Fibroblast of lung (primary cell): ENCODE measurements at places on chromosomes 3 and 15. TPM values are rescaled to one million over a fixed set of nuclear protein-coding genes. Genes with fewer than 3 reads are reported as not detected.

CCR1 gene
- 0.99 and 9.9 TPM in 2 replicates for polyA plus RNA-seq

COL6A5 gene
- 0.06 TPM in 1 of 2 replicates, not detected in the other for polyA plus RNA-seq

CDHR4 gene
- not detected in 2 replicates for polyA plus RNA-seq

P2RY13 gene
- 0.03 TPM in 1 of 2 replicates, not detected in the other for polyA plus RNA-seq

SNURF gene
- polyA plus RNA-seq: 5.0 and 6.4 TPM in 2 replicates

GOLGA8S gene
- polyA plus RNA-seq: 0.01 and 0.03 TPM in 2 replicates

SNUPN gene
- 32.1 and 35.9 TPM in 2 replicates for polyA plus RNA-seq

TGM5 gene
- polyA plus RNA-seq: 0.03 TPM in 1 of 2 replicates, not detected in the other

CEP152 gene
- 0.72 and 1.4 TPM in 2 replicates for polyA plus RNA-seq

SLC2A2 gene
- polyA plus RNA-seq: not detected in 2 replicates

HHLA2 gene
- 0.02 TPM in 1 of 2 replicates, not detected in the other for polyA plus RNA-seq

HTR3D gene
- polyA plus RNA-seq: not detected in 2 replicates

EXD1 gene
- 0.02 TPM in 1 of 2 replicates, not detected in the other for polyA plus RNA-seq

IL17RE gene
- polyA plus RNA-seq: 1.9 and 2.6 TPM in 2 replicates

EPM2AIP1 gene
- 15.1 and 18.7 TPM in 2 replicates for polyA plus RNA-seq

SKIL gene
- 11.1 and 15.3 TPM in 2 replicates for polyA plus RNA-seq

SAMD7 gene
- not detected in 2 replicates for polyA plus RNA-seq

GRCh38 chr15:29149738-29150075 lies 119.9 kb downstream of the NSMCE3 start:
- DNase-seq: no peak

GRCh38 chr15:58875343-58875742 lies 58.1 kb downstream of the SLTM start:
- DNase-seq: no peak

DNA sequence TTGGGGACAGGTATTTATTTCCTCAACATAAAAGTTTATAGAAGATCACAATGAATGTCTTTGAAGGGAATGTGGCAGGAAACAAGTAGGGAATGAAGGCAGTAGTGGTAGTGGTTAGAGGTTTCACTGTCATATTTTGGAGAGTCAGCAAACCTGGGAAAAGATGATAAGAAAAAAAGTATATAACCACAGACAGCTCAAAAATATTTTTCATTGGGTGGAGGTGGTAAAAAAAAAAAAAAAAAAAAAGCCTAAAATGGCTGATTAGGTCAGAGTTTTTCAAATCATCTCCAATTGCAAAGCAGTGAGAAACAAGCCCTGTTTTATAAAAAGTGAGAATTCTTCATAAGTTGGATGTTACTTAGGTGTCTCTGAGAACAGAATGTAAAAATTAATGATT lies 400.0 kb downstream of the LSAMP start:
- DNase-seq: no peak

GRCh38 chr3:160982491-160982890 lies 122.7 kb downstream of the B3GALNT1 start:
- DNase-seq: no peak

DNA sequence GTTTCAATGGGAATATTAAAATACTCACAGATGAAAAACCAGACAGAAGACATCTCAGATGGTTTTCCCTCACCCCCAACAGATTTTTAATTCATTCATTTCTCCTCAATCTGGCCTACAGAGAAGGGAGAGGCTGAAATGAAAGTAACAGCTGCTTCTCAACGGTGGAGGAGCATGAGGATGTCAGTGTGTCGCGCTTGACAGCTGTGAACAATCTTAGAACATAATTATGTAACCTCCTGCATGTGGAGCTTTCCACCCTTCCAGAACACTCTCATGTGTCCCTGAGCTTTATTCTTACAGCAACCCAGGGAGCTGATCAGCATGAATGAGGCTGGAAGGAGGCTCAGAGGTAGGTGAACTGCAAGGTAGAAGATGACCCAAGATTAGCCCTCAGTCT lies 52.7 kb downstream of the MB21D2 start:
- peak; percentile 55 for DNase-seq

GRCh38 chr3:107514453-107514852 lies 8.3 kb upstream of the BBX start:
- DNase-seq: no peak

GRCh38 chr3:142223282-142223681 lies 2.1 kb downstream of the GK5 start:
- no peak for DNase-seq

DNA sequence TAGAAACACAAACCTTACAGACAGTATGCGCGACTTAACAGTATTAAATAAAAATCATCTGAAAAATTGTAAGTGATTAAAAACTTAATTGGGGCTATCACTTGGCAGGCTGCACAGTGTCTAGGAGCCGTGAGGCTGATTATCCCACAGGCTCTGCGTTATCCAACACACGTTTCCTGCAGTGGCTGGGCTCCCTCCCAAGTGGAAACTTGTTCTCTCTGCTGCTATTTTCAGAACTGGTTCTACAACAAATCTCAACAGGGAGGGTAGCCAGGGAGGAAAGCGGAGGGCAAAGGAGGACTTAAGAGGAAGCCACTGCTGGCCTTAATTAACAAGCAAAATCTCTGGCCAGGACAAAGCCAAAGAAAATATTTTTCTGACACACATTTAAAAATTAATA lies 555.2 kb downstream of the MAGI1 start:
- DNase-seq: peak; percentile 8

- DNase-seq: no peak
These were observed 47.5 kb upstream of the RAD51 start for GRCh38 chr15:40647523-40647922.

GRCh38 chr15:47689660-47690059 lies 27.6 kb upstream of the SEMA6D start:
- DNase-seq: no peak

GRCh38 chr3:141436180-141436579 lies 50.6 kb upstream of the RASA2 start:
- no peak for DNase-seq

DNA sequence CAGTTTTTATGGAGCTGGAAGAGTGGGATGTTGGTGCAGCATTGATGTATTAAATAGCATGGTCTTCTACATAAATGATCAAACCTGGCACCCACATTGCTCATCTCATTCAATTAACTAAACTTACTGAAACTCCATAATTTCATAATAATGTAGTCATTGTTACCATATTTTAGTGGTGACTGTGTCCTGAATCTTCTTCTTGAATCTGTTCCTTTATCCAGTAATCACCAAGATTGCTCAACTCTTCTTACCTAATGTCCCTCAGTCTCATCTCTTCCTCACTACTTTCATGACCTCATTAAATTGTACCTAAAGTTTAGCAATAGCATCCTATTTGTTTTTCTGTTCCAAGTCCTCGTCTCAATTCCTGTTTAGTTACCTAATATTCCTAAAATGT lies 69.8 kb downstream of the FGF7 start:
- DNase-seq: peak; percentile 68

GRCh38 chr15:47711655-47712054 lies 5.7 kb upstream of the SEMA6D start:
- DNase-seq: no peak

DNA sequence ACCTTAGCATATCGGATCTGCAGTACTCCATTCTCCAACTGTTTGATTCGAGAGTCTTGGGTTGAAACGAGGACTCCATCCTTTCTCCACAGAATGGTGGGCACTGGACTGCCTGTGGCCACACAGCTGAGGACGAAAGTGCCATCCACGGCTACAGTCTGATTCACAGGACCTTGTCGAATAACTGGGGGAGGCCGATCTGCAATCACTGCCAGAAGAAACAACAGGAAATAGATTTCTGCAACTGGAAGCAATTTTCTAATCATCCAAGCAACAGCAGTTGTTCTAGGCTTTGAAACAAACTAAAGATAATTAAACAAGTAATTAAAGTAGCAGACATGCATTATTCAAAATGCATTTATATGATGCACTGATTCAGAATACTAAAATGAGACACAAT lies 1097.7 kb downstream of the ROBO1 start:
- no peak for DNase-seq

GRCh38 chr3:194720048-194720447 lies 34.4 kb downstream of the FAM43A start:
- no peak for DNase-seq

DNA sequence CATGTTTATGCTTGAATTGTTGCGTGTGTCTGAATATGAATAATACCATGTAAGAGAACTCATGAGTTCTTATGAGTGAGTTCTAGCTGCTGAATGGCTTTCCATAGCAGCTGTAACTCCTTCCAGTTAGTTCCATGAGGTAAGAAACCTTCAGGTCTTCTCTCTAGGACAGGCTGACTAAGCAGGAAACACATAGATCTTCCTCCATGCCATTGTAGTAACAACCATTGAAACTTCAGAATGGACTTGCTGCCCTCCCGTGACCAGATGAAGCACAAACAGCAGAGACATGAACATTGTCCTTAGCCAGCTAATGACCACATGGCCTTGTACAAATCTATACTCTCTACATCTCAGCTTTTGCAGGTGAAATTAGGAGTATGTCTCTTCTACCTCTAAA lies 200.0 kb downstream of the ZNF385D start:
- DNase-seq: peak; percentile 28

GRCh38 chr3:148951599-148952361 lies 39.6 kb upstream of the GYG1 start:
- DNase-seq: peak; percentile 61

DNA sequence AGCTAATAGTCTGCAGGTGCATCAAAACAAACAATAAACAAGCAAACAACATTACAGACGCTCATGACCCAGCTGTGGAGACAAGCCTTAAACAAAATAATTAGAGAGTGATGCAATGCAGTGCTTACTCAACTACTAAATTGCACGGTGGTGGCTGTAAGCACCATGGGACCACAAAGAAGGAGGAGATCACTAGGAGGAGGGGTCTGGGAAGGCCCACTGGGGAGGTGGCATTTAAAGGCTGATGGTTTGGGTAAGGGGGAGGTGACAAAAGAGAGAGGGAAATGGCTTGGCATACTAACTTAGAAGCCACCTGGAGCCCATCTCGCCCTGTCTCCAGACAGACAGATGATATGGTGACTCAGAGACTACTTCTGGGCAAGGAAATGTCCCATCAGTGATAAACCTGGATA lies 516.7 kb downstream of the FOXP1 start:
- DNase-seq: peak; percentile 71

GRCh38 chr15:91246998-91247397 lies 146.9 kb downstream of the SV2B start:
- no peak for DNase-seq

DNA sequence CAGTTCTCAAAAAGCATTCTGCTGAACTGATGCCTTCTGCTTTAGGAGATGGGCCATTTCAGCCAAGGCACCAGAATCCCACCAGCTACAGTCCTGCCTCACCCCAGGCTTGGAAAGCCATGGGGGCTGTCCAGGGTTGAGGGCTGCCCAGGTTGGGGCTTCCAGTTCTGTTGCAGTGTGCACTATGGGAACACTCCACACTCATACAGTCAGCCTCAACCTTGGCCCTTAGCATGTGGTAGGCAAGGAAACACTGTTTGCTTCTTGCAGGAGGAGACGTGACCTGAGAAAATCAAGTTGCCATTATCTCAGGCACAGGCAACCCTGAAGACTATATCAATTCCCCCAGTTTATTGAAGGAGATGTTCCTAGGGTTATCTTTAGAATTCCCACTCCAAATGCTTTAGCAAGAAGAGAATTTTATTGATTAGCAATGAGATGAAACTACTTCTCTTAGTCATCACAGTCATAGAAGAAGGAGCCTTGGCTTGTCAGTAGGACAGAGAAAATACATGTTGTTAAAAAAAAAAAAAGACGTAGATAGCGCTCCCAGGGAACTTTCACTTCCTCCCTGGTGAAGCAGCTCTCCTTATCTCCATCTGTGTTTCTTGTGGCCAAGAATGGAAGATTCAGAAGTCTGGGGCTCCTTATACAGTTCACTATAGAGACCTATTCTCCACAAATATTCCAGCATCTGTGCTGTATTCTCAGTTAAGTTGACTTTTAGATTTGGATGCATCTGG lies 38.3 kb upstream of the IL12A start:
- DNase-seq: no peak

DNA sequence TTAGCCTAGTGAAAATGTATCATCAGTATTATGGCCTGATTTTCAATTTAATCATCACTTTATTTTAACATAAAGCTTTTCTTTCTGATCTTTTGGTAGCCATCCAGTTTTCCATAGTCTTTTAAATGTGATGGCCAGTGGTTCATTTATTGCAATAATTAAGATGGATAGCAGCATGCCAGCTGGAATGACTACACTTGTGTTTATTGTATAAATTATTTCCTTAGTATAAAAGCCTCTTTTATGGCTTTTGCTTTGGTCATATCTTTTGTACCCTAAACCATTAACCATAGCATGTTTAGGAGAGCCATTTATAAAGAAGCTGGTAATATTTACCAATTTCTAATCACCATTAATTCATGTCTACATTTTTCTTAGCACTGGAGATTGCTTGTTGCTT lies 31.7 kb downstream of the ALCAM start:
- DNase-seq: no peak

- DNase-seq: no peak
These were observed 17.8 kb upstream of the MORF4L1 start for GRCh38 chr15:78854833-78855372.

DNA sequence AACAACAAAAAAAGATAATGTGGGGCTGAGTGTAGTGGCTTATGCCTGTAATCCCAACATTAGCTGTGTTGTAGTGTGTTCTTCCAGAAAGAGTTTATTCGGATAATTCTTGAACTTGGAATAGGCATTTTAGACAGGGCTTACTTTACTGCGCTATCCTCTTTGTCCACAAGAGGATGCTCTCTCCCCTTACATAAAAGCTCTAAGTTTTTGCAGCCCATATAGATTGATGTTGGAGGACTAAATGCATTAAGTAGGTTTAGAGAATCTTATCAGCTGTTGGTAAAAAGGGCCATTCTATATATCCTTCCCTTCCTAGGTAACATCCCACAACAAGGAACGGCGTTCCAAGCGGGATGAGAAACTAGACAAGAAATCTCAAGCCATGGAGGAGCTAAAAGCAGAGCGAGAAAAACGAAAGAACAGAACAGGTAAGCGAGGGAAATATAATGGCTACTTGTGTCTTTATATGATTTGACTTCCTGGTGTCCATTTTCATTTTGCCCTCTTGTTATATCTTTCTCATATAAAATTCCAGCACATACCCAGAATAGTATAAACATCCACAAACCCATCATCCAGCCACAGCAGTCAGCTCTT lies 27.8 kb upstream of the ITPKA start:
- DNase-seq: peak; percentile 45

DNA sequence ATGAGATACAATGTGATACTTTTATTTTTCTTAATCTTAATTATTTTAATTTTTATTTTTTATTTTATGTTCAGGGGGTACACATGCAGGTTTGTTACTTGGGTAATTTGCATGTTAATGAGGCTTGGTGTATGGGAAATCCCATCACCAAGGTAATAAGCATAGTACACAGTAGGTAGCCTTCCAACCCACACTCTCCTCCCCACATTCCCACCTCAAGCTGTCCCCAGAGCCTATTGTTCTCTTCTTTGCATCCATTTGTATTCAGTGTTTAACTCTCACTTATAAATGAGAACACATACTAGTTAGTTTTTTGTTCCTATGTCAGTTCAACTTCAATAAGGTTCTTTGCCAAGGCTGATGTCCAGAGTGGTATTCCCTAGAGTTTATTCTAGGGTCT lies 1375.4 kb downstream of the NSUN3 start:
- no peak for DNase-seq
